ENCODE measurements at places on chromosomes 12 and 14.
A peak's percentile ranks its signal among the peaks of the same experiment; 100 is the strongest.

DNA sequence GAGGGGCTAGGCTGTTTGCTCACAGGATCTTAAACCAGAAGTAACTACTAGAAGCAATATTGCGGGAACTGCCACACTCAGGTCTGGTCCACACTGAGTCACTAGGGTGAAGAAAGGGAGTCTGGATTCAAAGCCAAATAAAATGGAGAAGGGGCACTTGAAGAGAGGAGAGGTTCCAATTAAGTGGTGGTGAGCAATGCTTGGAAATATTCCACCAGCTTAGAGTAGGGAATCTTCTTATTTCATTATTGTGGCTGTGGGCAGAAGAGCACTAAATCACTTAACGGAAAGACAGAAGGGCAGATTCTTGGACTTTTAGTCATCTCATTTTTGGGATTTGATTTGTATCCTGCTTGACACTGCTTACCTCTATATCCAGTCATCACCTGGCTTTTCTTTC lies 48.6 kb upstream of the PPP1R12A start:
- DNase-seq, result no peak
- peaks cover 6% of the 10 kb centered on the region for H3K4me1 ChIP-seq
- H3K27ac ChIP-seq, result no peak overlapping the region
- H3K27me3 ChIP-seq, result peaks cover 1% of the 10 kb centered on the region
- H3K4me3 ChIP-seq, result no peak overlapping the region
- no peaks in the 10 kb centered on the region for H3K36me3 ChIP-seq

- peaks cover 2% of the 10 kb centered on the region for H3K4me1 ChIP-seq
- no peak overlapping the region for H3K4me3 ChIP-seq
- no peaks in the 10 kb centered on the region for H3K27me3 ChIP-seq
Measured at GRCh38 chr12:20259786-20260185, 108.6 kb upstream of the PDE3A start.

- no peaks in the 10 kb centered on the region for H3K27me3 ChIP-seq
- no peak overlapping the region for H3K27ac ChIP-seq
- no peaks in the 10 kb centered on the region for H3K4me1 ChIP-seq
- no peak for DNase-seq
- H3K4me3 ChIP-seq, result no peak overlapping the region
Measured at GRCh38 chr12:28202374-28203130, 12.3 kb downstream of the CCDC91 start.

GRCh38 chr12:124694250-124694649 lies 126.8 kb upstream of the NCOR2 start:
- H3K36me3 ChIP-seq, result no peaks in the 10 kb centered on the region
- no peak for DNase-seq
- peaks cover 15% of the 10 kb centered on the region for H3K4me1 ChIP-seq
- H3K4me3 ChIP-seq, result no peak overlapping the region
- H3K27ac ChIP-seq, result no peak overlapping the region

- H3K27me3 ChIP-seq, result no peaks in the 10 kb centered on the region
- H3K27ac ChIP-seq, result peak overlapping the region; percentile 81
- H3K36me3 ChIP-seq, result peaks cover 4% of the 10 kb centered on the region
- no peak for DNase-seq
- peaks cover 52% of the 10 kb centered on the region for H3K4me1 ChIP-seq
Measured at GRCh38 chr14:100824901-100825712, 811 bp upstream of the MEG3 start.

- H3K36me3 ChIP-seq, result no peaks in the 10 kb centered on the region
- H3K4me1 ChIP-seq, result peaks cover under 1% of the 10 kb centered on the region
- H3K27me3 ChIP-seq, result no peaks in the 10 kb centered on the region
Measured at GRCh38 chr12:22310275-22310674, 24.2 kb downstream of the ST8SIA1 start.

GRCh38 chr12:53004178-53004577 lies 2.1 kb upstream of the EIF4B start:
- peak overlapping the region; percentile 99 for H3K4me3 ChIP-seq
- peak overlapping the region; percentile 64 for H3K27ac ChIP-seq
- H3K4me1 ChIP-seq, result peaks cover 33% of the 10 kb centered on the region
- no peaks in the 10 kb centered on the region for H3K36me3 ChIP-seq
- no peak for DNase-seq
- H3K27me3 ChIP-seq, result no peaks in the 10 kb centered on the region

DNA sequence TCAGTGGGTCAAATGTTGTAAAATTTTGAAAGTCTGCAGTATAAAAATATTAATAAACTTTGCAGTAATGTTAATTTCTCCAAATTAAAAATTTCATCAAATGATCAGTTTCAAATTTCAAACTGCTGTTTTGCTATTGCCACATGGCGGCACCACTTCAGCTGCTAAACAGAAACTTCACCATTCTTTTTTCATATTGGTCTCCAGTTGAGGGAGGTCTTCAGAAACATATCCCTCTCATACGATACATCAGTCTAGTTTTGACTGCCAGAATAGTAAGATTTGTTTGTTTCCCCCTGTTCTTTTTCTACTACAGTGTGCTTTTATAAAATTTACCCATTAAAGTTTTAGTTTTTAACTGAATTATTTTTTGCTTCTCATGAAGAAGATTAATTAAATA lies 4.2 kb upstream of the TRHDE start:
- H3K4me3 ChIP-seq, result no peak overlapping the region
- H3K4me1 ChIP-seq, result peaks cover 8% of the 10 kb centered on the region
- H3K36me3 ChIP-seq, result no peaks in the 10 kb centered on the region
- DNase-seq, result no peak
